GM13976 (cell line): ENCODE measurements at places on chromosomes 11 and 22.

- no peak for DNase-seq
Measured at GRCh38 chr22:23804781-23805291, 18.1 kb downstream of the SMARCB1 start.

- no peak for DNase-seq
Measured at GRCh38 chr22:25153961-25154666, 45.5 kb upstream of the CRYBB3 start.

DNA sequence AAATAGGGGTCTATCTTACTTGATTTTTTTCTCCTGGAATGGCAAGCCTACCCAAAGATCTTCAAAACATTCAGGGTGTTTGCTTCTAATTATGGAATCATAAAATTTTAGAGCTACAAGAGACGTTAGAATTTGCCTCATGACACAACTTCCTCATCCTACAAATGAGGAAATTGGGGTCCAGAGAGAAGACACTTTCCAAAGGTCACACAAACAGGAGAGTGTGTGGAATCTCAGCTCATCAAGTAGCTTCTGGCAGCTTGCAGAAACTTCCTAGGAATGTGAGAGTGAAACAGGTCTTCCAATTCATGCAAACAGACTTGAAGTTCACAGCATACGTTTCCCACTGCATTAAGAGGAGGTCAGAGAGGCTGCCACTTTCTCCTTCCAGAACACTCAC, 976.0 kb downstream of the OPCML start:
- DNase-seq = no peak

GRCh38 chr11:117187799-117188481, 9.4 kb downstream of the SIDT2 start:
- DNase-seq = no peak

- DNase-seq = no peak
Measured at GRCh38 chr11:94776351-94777321, 8.5 kb downstream of the AMOTL1 start.

DNA sequence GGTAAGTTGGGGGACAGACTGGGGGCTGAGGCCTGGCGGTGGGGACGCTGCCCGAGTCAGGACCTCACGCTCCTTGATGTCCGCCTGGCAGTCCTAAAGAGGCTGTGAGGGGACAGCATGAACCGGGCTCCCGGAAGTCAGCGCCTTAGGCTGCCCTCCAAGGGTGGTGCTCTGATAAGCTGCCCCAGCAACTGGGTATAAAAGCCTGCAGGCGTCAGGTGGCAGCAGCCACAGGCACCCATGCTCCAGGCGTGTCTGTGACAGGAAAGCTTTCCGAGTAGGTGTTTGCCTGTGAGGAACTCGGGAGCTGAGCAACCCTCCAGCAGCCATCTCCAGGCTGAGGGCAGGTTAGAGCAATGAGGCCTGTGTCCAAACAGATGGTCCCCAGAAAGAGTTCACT, 53.0 kb downstream of the ST3GAL4 start:
- no peak for DNase-seq

DNA sequence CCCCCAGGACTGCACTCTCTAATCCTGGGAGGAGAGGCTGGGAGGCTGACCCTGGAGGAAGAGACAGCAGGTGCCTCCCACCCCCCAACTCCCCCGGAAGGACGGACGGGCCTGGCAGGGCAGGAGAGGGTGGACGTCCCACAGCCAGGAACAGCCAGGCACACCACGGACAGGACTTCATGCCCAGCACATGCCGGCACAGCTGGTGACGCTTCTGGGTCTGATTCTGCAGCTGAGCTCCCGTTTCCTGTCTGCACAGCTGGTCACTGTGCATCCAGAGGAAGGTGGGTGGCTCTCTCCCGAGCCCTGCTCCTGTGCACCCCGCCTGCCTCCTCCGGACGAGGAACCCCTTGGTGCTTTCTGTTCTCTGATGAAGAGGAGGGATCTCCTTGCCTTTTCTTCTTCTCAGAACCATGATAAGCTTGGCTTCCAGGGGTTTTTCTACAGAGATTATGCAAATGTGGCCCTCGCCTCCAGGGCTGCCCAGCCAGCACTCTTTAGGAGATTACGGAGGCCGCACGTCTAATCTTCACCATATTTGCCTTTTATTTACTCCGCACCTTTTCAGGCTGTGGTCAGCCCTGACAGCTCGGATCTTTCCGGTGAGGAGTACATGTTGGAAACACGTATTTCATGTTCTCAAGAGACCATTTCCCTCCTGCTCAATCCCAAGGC, 1295.8 kb downstream of the BRD1 start:
- DNase-seq = no peak

DNA sequence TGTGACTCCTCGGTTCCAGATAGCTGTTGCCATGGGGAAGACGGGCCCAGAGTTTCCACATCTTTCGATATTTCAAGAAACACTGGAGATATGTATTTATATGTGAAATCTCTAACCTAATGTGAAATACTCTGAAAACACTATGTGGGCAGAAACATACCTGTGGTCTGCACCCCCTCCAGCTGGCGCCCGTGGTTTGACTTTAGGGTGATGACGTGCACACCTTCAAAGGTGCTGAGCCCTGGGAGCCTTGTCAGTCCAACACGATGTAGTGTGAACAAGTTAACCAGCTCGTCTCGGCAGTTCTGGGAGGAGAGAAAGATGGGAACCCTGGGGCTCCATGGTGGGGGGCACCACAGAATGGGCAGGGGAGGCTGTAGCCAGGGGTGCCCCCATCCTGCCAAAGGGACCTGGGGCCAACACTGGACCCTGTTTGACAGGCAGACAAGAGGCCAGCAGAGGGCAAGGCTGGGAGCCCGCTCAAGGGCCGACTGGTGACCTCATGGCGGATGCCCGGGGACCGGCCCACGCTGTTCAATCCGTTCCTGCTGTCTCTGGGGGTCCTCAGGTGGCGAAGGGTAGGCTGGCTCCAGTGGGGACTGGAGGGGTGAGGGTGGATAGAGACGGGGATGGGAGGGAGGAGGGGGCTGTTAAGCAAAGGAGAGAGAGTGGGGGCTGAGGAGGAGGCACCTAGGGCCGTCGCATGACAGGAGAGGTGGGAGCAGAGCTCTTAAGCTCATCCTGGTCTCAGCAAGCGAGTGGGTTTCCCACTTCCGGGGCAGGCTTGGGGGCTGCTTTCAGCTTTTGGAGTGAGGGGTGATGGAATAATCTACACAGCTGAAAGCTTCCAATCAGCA, 43.8 kb downstream of the TRIOBP start:
- DNase-seq = no peak

- DNase-seq = no peak
Measured at GRCh38 chr22:49123621-49124192, 704.0 kb downstream of the BRD1 start.

DNA sequence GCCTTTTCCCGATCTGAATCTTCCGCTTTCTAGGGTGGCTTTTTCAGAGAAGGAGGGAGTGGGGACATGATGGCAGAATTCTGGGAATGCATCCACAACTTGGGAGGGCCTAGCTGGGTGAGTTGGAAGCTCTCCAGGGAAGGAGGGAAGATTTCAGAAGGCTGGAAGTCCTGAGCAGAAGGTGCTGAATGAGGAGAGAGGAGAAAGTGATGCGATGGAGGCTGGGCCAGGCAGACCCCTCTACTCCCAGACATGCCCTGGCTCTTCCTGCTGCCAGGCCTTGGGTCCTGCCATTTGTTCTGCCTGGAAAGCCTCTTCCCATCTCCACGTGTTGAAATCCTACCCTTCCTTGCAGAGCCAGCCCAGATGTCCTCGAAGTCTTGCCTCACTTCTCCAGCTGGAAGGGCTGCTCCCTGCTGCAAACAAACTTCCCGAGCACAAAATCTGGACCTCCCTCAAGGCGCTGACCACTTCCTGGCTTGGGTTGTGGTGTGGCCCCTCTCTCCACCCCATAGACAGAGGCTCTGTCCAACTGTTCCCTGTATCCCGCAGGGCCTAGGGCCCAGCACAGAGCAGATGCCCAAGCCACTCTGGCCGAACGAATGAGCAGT, 16.8 kb downstream of the LRRC32 start:
- DNase-seq = no peak

DNA sequence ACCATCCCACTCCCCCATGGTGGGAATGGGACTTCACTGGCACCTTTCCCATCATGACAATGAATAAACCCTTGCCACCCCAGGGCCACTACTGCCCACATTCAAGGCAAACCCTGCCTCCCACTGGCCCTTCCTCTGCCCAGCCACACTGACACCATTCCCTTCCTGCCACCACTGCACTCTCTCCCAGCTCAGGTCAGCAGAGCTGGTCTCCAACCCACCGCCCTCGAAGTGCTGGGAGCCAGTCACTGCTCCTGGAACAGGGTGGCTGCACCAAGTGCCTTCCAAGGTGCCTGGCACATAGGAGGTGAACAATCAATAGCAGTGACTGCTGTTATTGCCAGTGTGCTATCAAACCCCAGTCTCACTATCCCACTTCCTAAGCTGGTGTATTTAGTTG, 27.1 kb downstream of the PRDM10 start:
- DNase-seq = no peak

DNA sequence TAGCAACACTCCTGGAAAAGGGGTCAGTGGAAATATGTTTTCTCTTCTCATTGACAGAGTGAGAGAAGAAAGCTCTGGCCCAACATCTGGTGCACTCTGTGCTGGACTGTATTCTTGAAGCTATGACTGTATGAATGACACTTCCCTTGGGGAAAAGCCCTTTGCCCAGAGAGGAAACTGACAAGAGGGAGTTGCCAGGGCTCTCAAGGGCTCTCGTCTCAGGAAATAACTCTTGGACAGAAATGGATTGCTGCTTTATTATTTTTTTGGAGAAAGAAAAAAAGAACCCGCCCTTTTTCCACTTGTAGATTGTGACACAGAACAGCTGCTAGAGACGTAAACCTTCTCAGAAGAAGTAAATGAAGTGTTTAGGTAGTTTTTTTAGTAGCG, 11.4 kb downstream of the ETS1 start:
- DNase-seq = no peak

- no peak for DNase-seq
Measured at GRCh38 chr22:27223317-27224177, 566.2 kb downstream of the MIAT start.

DNA sequence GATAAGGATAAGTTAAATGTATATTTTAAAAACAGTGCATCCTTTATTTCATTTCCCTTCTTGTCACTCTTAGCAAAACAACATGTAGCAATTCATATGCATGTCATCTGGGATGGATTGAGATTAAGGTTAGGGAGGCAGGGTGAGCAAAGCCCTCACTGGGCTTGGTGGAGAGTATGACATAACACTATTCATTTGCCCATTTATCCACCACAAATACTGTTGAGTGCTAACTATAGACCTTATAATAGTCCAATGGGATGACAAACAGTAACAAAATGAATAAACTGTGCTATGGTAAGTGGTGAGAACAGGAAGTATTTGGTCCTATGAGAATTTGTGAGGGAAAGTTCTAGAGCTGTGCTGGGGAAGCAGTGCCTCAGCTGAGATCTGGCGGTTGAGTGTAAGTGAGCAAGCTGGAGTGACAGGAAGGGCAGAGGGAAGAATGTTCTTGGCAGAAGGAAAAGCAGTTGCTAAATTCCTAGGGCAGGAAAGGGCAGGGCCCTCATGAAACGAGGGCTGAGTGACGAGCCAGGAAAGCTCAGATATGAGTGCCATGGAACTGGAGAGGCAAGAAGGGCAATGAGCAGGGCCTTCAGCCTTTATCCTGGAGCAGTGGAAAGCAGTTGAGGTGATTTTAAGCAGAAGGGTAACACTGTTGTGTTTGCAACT, 6.7 kb downstream of the HSD17B12 start:
- DNase-seq = no peak

- DNase-seq = no peak
Measured at GRCh38 chr11:23866641-23867040, 630.2 kb upstream of the LUZP2 start.

- DNase-seq = no peak
Measured at GRCh38 chr11:123185326-123185725, 9.7 kb downstream of the CLMP start.

GRCh38 chr11:124842305-124842704, 22.9 kb upstream of the ROBO3 start:
- no peak for DNase-seq

- no peak for DNase-seq
Measured at GRCh38 chr22:32531228-32531627, 56.6 kb downstream of the FBXO7 start.

DNA sequence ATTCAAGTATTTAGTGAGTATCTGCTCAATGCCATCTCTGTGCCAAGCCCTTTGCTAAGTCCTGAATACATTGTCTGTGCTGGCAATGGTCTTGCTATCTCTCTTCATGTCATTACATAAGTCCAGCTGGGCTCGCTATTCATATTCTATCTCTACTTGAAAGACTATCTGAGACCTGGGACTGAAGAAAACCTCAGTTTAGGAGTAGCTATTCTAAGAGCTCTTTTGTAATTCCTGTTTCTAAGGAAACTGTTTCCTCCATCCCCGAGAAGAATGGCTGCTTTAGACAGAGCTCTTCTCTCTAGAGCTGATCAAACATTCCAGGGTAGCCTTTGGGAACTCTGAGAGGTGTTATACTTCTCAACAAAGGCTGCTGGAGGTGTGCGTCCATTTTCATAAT, 33.0 kb downstream of the SLC17A6 start:
- no peak for DNase-seq

DNA sequence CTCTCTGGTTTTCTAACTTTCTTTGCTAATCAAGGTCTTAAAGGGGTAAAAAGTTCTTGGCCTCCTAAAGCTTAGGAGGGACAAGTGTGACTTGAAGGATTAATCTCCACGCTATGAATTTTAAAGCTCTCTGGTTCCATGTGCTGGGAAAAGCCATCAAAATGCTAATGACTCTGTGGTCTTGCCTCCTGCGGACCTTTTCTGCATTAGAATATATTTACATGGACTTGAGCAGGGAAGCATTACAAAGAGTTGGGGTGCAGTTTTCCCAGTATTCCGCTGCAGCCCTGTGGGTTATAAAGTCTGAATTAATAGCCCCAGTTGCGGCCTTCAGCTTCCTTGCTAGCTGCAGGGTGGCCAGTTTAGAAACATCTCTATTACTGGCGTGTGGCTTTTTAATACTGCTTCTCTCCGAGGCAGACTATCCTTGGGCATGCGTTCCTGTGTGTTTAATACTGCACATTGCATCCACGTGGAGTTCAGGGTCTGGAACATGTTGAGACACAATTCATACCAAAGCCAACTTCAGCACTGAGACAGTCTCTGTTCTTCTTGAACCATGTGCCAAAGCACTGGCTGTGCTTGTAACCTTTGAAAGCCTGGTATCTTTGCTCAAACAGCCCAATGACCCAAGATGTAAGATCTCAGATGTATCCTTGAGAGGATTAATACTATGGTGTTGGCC, 27.3 kb downstream of the TSPAN18 start:
- DNase-seq = no peak

- DNase-seq = no peak
Measured at GRCh38 chr11:67419325-67420049, 4.0 kb downstream of the CARNS1 start.

DNA sequence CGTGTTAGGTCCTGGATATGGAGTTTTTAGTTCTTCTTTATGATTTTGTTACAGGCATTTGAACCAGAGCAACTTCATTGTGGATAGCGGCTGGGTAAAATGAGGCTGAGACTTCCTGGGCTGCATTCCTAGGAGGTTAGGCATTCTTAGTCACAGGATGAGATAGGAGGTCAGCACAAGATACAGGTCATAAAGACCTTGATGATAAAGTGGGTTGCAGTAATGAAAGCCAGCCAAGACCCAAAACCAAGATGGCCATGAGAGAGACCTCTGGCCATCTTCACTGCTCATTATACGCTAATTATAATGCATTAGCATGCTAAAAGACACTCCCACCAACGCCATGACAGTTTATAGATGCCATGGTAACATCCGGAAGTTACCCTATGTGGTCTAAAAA, 23.4 kb upstream of the CLMP start:
- no peak for DNase-seq
